ENCODE measurements at places on chromosomes 1 and 21.

- DNase-seq, result peak; percentile 94
Measured at GRCh38 chr1:109299558-109300343, 7.1 kb downstream of the MYBPHL start.

DNA sequence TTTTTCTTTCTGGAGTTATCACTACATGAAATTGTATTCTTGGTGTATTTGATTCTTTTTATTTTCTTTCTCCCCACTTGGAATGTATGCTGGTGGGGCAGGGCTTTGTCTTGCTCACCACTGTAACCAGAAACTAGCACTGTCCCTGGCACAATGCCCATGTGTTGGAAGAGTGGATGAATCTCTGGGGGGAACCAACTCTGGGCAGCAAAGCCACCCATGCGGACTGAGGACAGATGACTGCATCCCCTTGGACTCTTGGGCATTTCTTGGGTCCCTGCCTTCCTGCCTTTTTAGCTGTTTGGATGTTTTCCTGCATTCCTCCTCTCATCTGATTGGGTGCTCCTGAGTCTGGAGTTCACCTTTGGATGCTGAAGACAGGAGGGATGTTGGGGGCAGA is 6.1 kb downstream of the CYP4B1 start:
- no peak for DNase-seq

GRCh38 chr1:58047265-58047858 is 499.2 kb downstream of the OMA1 start:
- no peak for DNase-seq

DNA sequence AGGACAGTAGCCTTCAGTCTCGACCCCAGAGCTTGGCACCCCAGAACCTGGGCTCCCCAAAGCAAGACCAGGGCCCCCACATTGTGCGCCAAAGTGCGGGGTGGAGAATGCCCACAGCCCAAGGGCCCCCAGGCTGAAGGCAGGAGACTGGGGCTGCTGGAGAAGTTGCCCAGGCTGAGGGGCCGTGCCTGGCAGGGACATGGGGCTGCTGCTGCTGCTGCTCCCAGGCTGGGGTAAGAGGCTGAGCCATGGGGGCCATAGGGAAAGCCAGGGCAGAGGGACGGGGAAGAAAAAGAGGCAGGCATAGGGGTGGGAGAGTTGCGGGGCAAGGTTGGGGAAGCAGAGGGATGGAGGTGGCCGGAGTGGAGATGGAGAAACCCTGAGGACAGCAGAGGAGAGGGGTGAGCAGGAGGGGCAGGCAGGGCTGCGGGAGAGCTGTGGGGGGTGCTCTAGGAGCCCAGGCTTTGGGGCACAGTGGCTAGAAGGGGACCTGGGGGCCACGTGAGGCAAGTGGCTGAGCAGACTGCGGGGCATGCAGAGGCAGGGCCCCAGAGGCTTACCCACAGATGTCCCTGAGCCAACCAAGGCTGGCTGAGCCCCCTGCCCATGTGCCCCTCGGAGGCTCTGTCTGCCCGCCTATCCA is 18.9 kb downstream of the SLC27A3 start:
- DNase-seq, result no peak

- no peak for DNase-seq
Measured at GRCh38 chr1:10866321-10867093, 70.1 kb upstream of the CASZ1 start.

- DNase-seq, result no peak
Measured at GRCh38 chr1:201504179-201504631, 2.7 kb downstream of the CSRP1 start.

GRCh38 chr1:34166191-34166624 is 1.2 kb upstream of the CSMD2 start:
- DNase-seq, result peak; percentile 86

DNA sequence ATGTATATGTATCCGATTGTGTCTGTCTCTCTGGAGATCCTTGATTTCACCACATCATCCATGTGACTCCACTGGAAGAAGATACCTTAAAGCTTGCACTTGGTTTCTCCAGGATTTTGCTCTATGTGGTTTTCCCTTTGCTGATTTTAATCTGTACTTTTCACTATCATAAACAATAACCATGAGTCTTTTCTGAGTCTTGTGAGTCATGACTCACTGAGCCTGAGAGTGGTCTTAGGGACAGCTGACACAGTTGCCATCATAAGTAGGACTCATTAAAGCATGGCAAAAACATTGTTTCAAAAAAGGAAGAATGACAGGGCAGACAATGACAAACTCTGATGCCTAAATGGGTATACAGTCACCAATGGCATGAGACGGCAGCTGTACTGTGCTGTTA is 226.2 kb downstream of the AKT3 start:
- no peak for DNase-seq
